ENCODE measurements at places on chromosomes 3 and 15.

DNA sequence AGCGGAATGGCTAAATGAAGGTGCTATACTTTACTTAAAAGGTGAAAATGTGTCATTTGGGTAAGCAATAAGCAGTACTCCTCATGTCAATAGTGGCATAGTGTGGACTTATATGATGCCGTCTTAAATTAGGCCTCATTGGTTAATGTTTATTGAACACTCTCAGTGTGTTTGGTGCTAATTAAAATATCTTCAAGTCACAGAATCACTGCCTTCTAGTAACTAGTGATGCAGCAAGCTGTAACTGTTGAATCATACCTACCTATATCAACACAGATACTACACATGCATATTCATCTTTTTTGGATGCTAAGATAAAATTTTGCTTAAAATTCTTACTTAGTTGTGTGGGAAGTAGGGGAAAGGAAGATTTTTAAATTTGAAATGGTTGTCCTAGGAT lies 30.7 kb downstream of the ARHGAP31 start:
- DNase-seq: no peak

- DNase-seq: no peak
Measured at GRCh38 chr3:129598000-129598381, 8.5 kb downstream of the PLXND1 start.

DNA sequence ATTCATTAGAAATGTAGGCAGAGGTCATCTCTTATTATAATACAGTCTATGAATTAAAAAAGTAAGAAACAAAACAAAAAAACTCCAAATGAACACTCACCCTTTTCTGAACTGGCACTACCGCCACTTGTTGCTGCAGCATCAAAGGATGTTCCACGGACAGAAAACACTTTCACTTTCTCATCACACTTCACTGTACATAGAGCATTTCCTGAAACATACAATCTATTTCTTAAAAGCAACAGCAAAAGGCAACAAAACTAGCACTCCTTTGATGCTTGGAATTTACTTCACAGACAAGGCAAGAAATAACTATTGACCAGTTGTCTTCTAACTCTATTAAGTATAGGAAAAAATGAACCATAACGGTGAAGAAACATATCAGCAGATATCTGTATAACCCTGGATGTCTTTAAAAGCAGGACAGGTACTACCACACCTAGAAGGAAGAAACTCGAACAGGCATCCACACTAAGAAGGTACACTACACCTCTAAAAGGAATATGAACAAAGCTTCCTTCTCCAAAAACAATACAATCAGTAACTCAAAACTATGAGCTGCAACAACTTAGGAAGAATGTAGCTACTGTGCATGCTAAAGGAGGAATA lies 24.9 kb downstream of the ETFA start:
- peak; percentile 2 for DNase-seq

- no peak for DNase-seq
Measured at GRCh38 chr3:103976931-103977339, 1389.8 kb upstream of the ALCAM start.

DNA sequence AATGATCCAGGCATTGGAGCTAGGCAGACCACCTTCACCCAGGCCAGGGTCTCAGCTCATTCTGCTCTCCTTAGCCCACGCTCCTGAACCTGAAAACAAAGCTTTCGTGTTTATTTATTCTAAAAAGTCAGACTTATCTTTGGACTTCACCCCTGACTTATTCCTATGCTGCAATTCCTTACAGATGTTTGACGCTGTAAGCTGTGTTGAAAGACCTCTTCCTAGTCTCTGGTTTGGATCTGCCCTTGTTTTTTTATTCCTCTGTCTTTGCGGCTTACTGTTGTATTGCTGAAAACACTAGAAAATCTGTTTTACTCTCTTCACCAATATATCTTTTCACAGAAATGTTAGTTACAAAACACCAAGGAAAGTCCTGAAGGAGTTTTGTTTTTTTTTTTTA lies 40.5 kb upstream of the LDHAL6B start:
- DNase-seq: no peak

Measured in stimulated activated CD8-positive, alpha-beta memory T cell treated with anti-CD3 and anti-CD28 coated beads, Interleukin-2, amount 100 ng/mL, for 1 hour (primary cell).